Right lung (tissue), 10 donors: ENCODE measurements at places on chromosomes 11 and 22.

GRCh38 chr11:6402061-6402470 is 11.8 kb downstream of the SMPD1 start:
- DNase-seq, result no peak

DNA sequence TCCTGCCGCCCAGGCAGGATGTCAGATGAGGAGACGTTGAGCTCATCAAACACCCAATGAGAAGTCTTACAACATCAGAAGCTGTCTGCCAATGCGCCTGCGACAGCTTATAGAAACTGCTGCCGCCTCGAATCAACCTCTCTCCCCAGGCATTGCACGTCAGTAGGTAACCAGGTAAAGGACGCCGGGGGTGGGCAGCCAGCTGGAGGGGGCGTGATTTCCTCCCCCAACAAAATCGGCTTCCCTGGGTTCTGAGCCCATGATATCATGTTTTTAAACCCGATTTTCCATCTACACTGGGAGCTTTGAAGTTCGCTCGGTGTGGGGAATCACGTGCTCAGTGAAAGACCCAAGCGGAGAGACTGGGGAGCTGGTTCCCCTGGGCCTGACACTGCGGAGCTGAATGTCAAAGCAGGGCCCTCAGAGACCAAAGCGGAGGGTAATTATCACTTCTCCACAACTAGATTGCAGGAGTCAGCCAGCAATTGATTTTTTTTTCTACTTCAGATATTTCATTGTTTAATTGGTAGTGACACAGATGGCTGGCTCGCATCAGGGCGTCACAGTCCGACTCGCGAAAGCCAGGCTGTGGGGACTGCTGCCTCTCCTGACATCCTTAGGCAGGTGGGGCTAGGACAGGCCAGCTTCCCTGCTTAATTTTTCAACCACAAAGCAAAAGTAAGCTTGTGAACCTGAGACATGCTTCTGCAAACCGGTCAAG is 15.4 kb downstream of the FAM83F start:
- DNase-seq, result no peak

DNA sequence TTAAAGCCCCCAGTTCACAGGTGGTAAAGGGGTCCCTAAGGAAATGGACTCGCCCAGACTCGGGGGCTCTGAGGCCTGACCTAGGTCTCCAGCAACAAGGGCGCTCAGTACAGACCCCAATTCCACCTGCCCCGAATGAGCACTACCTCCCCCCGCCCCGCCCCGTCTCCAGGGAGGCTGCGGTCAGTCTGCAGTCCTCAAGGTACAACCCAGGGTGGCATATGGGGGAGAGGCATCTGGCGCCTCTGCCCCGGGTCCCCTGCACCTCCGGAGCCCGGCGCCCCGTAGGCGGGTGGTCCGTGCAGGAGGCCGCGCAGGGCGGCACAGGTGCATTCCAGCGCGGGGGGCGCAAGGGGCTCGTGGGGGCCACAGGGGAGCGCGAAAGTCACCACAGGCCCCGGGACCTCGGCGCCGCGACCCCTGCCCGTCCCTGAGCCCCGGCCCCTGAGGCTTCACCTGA is 361 bp downstream of the CTSD start:
- no peak for DNase-seq

- DNase-seq, result no peak
Measured at GRCh38 chr11:60995798-60996197, 24.3 kb downstream of the CD6 start.

GRCh38 chr11:34191578-34191977 is 86.1 kb downstream of the NAT10 start:
- DNase-seq, result no peak

- DNase-seq, result peak; percentile 13
Measured at GRCh38 chr11:132312701-132313111, 942.3 kb downstream of the NTM start.

DNA sequence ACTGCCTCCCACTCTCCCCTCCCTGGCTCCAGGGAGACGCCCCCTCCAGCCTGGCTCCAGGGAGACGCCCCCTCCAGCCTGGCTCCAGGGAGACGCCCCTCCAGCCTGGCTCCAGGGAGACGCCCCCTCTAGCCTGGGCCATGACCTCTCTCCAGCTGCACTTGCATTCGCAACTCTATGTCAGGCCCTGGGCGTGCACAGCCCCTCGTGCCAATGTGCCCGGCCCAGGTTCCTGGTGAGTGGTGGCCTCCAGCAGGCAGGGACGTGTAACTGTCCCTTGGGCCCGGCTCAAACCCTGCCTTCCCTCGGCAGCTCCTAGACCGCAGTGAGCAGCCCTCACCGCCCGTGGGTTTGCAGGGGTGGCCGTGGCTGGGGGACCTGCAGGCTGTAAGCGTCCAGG is 6.9 kb downstream of the MUC6 start:
- no peak for DNase-seq

DNA sequence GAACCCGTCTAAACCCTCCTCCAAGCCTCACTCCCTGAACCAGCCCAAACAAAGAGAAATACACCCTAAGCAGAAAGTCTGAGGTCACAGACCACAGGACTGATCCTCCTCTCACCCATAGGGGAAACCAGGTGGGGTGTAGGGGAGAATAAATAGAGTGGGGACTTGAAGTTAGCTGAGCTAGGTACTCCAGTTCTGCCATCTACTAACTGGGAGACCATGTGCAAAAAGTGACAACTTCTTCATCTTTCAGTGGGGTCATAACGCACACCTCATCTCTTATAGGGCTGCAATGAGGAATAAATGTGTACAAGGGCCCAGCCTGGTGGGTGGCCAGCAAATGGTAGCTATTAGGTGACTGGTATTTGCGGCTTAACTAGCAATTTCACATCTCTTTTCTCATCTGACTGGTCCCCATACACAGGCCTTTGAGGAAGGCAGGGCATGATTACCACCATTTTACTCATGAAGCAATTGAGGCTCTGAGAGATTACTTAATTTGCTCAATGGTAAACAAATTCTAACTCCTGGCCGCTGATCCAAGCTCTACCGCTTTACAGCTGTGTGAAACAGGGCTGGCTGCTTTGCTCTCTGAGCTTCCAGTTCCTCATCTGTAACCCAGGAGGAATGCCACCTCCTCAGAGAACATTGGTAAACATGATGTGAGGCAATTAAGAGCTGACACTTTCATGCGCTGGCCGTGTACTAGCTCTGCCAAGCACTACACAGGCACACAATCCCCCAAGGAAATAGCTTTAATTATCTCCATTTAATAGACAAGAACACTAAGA is 16.6 kb downstream of the TBC1D10A start:
- no peak for DNase-seq

DNA sequence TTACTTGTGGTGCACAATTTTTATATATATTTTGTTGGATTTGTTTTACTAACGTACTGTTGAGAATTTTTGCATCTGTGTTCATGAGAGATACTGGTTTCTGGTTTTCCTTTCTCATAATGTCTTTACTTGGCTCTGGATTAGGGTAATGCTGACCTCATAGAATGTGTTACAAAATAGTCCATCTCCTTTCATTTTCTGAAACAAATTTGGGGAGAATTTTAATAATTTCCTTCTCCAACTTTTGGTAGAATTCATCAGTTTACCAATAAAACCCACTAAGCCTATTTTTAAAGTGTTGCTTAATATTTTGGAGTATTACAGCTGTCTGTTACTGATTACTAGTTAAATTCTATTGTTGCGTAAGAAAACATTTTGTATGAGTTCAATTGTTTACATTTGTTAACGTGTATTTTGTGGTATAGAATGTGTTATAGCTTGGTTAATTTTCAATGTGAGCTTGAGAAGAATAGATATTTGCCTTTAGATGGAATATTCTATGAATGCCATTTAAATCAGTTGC is 11.5 kb downstream of the TRIM22 start:
- DNase-seq, result no peak

- no peak for DNase-seq
Measured at GRCh38 chr11:86337227-86337626, 35.2 kb downstream of the HIKESHI start.

- no peak for DNase-seq
Measured at GRCh38 chr11:24805671-24806070, 308.8 kb downstream of the LUZP2 start.

DNA sequence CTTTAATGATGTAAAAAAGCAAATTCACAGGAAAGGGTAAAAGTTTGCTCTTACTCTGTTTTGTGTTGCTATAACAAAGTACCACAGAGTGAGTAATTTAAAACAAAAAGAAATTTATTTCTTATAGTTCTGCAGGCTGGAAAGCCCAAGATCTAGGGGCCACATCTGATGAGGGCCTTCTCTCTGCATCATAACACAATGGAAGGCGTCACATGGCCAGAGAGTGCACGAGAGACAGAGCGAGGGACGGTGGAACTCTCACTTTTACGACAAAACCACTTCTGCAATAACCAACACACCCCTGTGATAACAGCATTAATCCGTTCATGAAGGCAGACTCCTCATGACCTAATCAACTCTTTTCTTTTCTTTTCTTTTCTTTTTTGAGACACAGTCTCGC is 31.1 kb downstream of the CD6 start:
- no peak for DNase-seq

- no peak for DNase-seq
Measured at GRCh38 chr11:6925636-6926207, 504 bp upstream of the ZNF215 start.

GRCh38 chr11:96187822-96188221 is 155.2 kb downstream of the MAML2 start:
- DNase-seq, result no peak

- DNase-seq, result no peak
Measured at GRCh38 chr22:29727131-29727523, 7.3 kb downstream of the CABP7 start.

DNA sequence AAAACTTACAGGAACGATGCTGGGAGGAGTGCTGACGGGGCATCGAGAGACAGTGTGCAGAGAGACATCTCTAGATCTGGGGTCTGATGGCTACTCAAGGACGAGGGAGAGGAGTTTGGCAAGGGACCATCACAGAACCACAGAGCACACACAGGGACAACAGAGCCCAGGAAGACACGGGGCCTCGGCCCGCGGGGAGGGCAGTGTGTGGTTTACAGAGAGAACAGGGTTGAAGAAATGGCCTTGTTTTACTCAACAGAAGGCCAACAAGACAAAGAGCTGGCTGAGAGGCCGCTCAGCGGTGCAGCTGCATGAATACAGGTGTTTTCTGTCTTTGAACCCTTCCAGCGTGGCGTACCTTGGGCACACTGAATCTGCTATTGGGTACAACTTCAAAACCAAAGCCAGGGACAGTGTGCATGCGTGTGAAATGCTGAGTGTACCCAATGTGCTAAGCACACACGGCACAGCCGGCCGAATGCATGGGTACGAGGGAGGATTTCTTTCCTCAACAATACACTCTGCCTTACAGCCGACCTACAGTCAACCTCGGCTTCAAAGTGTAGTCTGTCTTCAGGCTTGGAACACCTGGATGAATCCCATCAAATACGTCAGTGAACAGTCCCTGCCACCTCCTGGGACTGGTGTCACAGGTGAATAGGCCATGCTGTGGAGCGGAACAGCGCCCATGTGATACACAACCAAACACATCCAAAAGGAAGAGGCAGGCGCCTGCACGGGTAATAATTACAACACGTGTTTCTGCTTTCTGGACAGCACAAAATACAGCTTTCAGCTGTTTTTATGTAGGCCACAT is 20.7 kb upstream of the BID start:
- no peak for DNase-seq
